ENCODE measurements at places on chromosomes 3 and 15.

DNA sequence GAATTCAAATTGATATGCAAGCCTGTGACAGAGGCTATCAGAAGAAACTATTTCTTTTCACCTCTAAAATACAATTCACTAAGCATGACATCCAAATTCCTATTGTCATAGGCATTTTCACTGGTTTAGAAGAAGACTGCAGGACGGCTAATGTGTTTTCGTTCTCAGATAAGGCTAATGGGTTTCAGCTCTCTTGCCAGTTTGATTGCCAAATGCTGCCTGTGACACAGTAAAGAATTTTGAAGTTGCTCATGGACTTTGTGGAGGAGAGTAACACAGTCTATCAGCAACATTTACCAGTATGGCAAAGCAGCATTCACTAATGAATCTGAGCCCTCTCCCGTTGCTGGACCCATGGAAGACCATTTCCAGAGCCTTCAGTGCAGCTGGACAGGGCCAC, 948.1 kb downstream of the FHIT start:
- no peak for DNase-seq

- peak; percentile 60 for DNase-seq
Observed at GRCh38 chr15:90594301-90594738, 64.6 kb downstream of the CRTC3 start.

GRCh38 chr3:32780735-32781210, 37.0 kb upstream of the TRIM71 start:
- no peak for DNase-seq

DNA sequence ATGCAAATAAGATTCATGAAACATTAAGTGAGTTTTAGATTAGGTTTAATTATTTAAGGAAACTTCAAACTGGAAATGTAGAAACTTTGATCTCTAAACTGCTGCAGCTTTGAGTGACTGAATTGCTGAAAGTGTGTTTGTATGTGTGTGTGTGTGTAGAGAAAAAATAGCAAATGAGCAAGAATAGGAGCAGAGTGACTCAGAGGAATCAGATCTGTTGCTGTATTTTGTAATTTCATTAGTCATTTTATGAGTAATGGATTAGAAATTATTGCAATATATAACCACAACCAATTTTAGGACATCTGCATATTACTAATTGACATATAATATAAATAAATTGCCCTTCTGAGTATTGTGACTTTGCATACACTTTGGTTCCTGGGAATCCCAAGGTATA, 52.8 kb upstream of the SLC9A9 start:
- no peak for DNase-seq

DNA sequence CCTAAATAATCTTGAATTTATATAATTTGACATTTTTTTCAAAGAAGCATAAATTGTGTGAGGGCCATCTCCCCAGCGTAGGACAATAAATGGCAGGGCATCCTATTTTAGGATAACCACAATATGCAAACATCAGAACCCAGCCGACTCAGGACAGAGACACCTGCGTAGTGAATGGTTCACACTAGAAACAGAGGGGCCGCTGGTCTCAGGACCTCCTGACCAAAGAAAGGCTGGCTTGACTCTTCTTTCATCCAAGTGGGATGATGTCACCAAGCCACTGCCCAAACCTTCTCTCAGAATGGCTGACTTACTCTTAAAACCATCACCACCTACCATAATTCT, 162.1 kb downstream of the FOXP1 start:
- DNase-seq: no peak

- no peak for DNase-seq
Observed at GRCh38 chr3:114846779-114847178, 300.3 kb downstream of the ZBTB20 start.

GRCh38 chr3:48852151-48852550, 4.5 kb upstream of the PRKAR2A start:
- no peak for DNase-seq

DNA sequence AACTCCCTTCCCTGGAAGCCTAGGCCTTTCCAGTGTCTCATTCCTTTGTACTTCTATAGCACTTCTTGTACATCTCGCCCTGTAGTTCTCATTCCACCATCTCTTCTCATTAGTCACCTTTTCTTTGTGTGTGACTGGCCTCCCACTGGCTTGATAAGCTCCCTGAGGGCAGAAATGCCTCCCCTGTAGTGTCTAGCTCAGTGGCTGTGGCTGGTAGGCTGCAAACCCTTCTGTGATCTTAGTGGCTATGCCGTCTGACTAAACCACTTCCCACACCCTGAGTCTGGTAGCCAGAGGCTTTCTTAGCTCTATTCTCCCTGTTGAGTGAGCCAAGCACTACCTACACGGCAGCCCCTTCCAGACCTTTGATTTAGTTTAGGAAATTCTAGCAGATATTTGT, 24.4 kb upstream of the TNFAIP8L3 start:
- DNase-seq: no peak

GRCh38 chr3:184299488-184300377, 692 bp downstream of the PSMD2 start:
- no peak for DNase-seq
